ENCODE measurements at places on chromosomes 4 and X.

DNA sequence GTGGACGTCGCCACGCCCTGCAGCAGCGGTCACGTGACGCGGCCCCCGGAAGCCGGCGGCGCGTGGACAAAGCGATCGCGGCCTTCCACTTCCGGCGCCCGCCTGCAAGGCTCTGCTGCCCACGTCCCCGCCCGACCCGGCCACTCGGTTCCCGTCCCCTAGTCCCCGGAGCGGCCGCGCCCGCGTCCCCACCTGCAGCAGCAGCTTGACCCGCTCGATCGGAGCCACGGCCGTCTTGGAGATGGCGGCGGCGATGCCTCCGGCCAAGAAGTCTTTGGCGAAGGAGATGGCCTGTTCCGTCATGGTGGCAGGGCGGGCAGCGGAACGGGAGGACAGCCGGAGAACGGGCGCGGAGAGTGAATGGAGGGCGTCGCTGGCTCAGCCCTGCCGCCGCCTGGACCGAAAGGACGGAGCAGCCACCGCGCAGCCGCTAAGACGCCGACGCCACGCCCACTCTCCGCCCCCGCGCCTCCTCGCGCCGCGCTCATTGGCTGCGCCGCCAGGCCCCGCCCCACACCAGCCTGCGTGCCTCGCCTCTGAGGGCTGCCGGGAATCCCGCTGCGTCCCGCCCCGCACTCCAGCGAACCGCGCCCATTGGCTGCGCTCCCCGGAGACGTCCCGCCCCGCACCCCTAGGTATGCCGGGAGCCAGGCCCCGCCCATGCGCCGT, at the start of gene SLC25A6:
Gene SLC25A6 (minus strand): TSS at position 407 of the 669 bp plus-strand sequence. CDS start 104 bp downstream, at position 303.
- DNase-seq: no peak

- DNase-seq: no peak
Measured at GRCh38 chr4:159778298-159778697, 675.4 kb downstream of the RAPGEF2 start.

GRCh38 chrX:4670606-4671005, 957.2 kb upstream of the PRKX start:
- DNase-seq: no peak

DNA sequence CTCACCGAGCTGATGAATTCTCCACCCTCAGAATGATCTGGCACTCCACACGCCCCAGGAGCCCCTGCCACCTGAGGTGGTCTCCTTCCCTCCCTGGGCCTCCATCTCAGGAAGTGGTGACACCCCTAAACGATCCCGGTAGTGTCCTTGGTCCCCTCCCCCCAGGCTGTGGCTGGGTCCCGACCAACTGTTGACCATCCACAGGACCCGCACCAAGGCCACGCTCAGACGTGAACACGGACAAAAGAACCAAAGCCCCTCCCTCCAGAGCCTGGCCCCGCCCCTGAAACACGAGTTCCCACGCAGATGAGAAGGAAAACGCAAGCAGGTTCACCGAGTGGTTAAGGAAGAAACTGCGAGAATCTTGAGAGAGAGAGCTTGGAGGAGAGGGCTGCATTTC, 16.6 kb downstream of the LRPAP1 start:
- DNase-seq: no peak

DNA sequence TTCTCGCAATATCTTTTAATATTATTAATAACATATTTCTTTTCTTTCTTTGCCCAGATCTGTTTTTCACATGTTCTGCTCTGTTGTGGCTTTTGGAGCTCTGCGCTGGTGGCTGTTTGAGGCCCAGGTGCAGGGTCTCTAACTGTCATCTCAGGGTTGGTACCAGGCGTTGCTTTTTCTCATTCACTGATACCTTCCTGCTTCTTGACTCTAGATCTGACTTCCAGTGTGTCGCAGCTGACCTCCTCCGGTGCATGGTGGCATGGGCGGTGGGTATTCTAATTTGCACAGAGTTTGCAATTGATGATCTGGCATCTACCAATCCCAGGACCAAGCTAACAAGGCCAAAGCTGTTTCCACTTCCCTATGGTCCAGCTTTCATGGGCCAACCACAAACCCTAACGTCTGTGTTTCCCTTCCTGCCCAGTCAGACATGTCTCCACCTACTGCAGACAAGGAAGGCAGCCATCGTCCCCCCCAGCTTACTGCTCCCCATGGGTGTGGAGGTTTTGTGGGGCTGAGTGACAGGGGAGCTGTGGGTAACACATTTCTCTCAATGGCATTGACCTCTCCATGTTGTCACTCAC, 25.2 kb downstream of the LETM1 start:
- no peak for DNase-seq

GRCh38 chr4:45030059-45030458, 303.7 kb upstream of the GNPDA2 start:
- no peak for DNase-seq

GRCh38 chr4:38449506-38450174, 214.4 kb upstream of the KLF3 start:
- DNase-seq: no peak

DNA sequence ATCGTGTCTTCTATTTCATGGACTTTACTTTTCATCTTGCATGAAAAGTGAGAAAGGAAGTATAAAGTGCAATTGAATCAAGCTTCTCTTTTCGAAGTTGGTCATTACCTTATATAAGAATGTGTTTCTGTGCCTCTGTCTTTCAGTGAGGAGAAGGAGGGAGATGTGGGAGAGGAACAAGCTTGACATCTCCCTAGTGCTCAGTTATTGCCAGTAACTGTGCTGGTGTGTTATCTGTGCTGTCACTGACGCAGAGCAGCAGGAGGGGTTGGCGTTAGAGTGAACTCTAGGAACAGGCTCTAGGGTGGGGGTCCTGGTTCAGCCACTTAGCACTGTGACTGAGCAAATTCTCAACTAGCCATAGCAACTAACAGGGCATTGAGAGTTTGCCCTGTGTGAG, 34.0 kb upstream of the TBC1D9 start:
- no peak for DNase-seq

DNA sequence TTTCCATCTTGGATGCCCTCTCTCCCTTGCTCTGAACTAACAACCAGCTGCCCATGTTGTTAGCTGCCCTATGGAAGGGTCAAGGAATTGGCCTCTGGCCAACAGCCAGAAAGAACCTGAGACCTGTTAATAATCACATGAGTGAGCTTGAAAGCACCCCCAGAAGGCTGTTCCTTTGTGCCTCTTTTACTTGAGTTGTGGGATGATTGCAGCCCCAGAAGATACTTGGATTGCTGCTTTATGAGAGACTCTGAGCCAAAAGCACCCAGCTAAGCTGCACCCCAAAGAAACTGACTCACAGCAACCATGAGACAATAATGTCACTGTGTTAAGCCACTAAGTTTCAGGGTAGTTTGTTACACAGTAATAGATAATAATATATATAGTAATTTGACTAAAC, 73.3 kb downstream of the FRYL start:
- DNase-seq: no peak

GRCh38 chrX:119036107-119037029, 36.4 kb upstream of the CT47C1 start:
- no peak for DNase-seq

- no peak for DNase-seq
Measured at GRCh38 chr4:153156721-153157120, 47.5 kb upstream of the TRIM2 start.

- DNase-seq: no peak
Measured at GRCh38 chr4:87677731-87678130, 27.7 kb downstream of the DMP1 start.

- no peak for DNase-seq
Measured at GRCh38 chrX:72031118-72031517, 100.6 kb downstream of the RTL5 start.

DNA sequence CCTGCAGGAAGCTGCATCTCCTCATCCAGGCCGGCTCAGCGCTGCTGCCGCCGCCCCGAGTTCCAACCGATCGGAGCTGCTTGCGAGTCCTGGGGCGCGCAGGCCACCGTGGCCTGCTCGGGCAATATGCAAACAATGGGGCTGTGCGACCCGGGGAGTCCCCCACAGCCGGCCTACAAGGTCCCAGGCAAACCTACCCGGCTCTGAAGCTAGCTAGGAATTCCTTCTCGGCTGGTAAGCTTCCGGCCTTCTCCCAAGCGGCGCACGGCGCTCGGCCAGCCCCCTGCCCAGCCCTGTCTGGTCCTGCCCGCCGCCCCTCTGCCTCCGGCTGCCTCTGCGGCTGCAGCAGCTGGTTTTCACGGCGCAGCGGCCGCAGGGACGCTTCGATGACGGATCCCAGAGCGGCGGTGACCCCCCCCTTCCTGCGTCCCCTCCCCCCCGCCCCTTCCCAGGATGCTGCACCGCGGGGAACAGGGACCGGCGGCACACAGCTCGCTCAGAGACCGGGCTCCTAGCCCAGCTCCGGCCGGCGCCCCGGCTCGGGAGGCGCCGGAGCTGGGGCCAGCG, 59.4 kb downstream of the TSC22D3 start:
- no peak for DNase-seq

- no peak for DNase-seq
Measured at GRCh38 chr4:8168232-8168631, 9.6 kb upstream of the ABLIM2 start.

- DNase-seq: no peak
Measured at GRCh38 chrX:16137416-16138107, 14.2 kb downstream of the GRPR start.

- no peak for DNase-seq
Measured at GRCh38 chr4:152554742-152555141, 18.9 kb upstream of the FBXW7 start.

- DNase-seq: peak; percentile 10
Measured at GRCh38 chrX:152904151-152905080, 6.5 kb downstream of the ZNF185 start.

DNA sequence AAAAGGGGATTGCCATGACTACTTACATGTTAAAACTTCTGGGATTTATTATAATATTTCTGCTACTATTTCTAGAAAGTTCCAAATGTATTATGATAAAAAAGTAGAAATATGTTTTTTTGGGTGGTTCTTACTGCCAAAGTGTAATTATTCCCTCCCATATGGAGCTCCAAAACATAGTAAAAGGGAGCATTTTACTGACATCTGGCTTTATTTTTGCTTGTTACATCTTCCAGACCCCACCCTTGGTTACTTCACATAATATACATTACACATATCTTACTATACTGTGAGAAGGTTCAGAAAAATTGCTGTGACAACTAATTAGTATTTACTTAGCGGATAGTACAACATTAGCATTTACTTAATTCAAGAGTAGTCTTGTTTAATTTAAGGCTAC, 205.1 kb upstream of the TLL1 start:
- DNase-seq: no peak

GRCh38 chrX:1300449-1300848, 31.8 kb downstream of the CSF2RA start:
- no peak for DNase-seq

DNA sequence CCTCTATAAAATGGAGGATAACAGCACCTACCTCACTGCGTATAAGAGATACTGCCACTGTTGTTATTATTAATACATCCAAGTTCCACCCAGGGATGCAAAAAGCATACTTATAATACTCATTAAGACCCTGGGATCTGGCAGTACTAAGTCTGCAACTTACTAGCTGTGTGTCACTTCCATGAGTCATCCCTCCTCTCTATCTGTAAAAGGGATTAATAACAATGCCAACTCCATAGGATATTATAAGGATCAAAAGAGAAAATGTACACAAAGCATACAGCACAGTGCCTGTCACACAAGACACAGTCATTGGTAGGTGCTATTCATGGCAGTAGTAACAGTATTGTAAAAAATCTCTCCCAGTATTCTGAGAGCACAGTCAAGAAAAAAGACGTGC, 216.7 kb downstream of the HS6ST2 start:
- DNase-seq: no peak

GRCh38 chr4:5982156-5982973, 35.9 kb downstream of the C4orf50 start:
- DNase-seq: no peak

DNA sequence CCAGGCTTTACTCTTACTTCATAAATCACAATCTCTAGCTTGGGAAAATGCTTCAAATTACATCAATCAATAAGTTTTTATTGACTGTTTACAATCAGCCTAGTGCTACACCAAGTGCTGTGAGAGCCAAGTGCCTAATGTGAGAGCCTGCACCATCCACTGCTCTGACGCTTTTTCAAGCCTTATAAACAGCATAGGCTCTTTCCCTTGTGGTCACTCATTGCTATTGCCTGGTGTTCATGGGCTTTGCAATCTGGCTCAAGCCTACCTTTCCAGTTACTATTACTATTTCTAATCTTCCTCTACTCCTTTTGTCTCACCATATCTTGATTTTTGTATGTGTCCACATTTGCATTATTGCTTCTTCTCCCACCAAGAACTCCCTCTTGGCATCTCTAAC, 77.0 kb downstream of the REELD1 start:
- DNase-seq: no peak

DNA sequence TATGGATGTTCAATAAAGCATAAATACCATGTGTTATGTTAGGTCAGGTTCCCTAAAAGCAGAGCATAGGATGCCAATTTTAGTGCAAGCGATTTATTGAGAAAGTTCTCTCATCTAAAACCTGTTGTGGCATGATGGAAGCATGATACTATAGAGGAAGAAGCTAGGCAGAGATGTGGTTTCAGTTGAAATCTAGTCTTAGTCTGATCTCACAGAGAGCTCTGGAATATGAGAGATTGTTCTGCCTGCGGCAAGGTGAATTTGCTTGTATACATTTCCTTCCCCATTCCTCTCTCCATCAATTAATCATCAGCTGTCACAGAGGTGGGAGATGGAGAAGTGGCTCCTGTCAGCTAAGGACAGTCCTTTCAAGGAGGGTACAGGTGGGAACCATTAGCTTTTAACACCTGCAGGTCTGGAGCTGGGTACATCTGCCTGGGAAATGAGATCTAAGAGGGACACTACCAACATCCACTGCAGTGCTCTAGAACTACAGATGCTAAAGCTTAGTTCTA, 252.4 kb downstream of the CFAP299 start:
- no peak for DNase-seq

GRCh38 chr4:129328162-129328561, 232.2 kb downstream of the C4orf33 start:
- DNase-seq: no peak

DNA sequence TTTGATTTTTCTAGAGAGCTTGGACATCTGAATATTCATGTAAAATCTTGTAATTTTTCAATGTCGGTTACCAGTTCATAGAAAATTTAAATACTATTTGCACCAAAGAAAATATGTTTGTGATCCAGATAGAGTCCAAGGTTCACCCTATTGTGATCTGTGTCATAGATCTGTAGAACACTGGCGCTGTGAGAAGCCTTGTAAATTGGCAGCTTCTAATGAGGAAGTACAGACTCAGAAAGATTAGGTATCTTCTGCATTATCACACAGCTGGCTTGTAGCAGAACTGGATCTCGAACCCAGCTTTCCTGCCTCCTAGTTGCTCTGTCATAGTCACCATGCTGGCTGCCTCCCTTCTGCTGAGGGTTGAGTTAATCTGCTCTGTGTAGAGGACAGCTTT, 106.5 kb upstream of the PAK3 start:
- no peak for DNase-seq

DNA sequence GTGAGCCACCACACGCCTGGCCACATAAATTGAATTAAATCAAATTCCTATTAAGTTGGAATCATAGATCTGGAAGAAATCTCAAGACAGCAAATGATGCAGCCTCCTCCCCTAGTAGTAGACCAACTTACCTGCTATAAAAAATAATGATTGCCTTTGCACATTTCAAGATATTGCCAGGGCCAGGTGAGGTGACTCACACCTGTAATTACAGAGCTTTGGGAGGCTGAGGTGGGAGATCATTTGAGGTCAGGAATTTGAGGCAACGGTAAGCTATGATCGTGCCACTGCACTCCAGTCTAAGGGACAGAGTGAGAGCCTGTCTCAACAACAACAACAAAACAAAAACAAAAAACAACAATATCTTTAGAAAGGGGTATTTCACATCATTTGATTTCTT, 17.0 kb upstream of the WWC2 start:
- no peak for DNase-seq
